ENCODE measurements at places on chromosomes 7 and 10.

GRCh38 chr7:43201912-43202311 is 89.5 kb downstream of the HECW1 start:
- peak; percentile 17 for DNase-seq

DNA sequence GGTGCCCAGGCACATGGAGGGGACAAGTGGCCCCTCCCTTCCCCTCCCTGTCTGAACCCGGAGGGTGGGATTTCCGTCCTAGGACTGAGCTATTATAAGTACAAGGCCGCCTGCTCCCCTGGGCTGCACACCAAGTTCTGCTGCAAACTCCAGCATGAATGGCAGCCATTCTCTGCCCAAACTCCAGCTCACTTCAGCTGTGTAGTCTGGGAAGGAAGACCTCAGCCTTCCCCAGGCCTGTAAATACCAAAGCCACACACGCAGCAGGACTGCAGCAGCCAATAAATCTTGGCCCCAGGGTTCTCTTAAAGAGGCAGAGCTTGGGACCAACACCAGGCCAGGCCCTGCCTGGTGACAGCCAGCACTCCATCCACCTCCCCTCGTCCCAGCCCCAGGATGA is 291.3 kb upstream of the ZMIZ1 start:
- no peak for DNase-seq

- no peak for DNase-seq
These were observed 198.0 kb upstream of the MKI67 start for GRCh38 chr10:128324058-128324827.

- DNase-seq: no peak
These were observed 3.1 kb upstream of the MRC1 start for GRCh38 chr10:17805921-17806577.

GRCh38 chr10:6052247-6053221 is 9.6 kb downstream of the IL2RA start:
- DNase-seq: no peak

DNA sequence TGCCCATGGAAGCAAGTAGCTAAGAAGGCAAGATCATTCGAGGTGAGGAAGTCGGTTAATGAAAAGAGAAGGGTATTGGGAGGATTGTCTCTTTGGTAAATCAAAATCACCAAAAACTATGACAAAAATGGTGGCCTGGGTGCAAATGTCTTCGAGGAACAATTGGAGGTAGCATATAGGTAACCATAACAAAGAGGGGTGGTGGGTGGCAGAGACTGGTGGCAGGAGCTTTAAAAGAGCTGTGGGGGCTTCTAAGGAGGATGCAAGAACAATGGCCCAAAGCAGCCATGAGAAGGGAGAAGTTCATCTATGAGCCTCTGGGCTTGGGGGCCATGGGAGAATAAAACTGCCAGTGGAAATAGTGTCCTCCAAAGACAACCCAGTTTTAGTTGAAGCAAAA is 172.2 kb upstream of the PDE1C start:
- no peak for DNase-seq

DNA sequence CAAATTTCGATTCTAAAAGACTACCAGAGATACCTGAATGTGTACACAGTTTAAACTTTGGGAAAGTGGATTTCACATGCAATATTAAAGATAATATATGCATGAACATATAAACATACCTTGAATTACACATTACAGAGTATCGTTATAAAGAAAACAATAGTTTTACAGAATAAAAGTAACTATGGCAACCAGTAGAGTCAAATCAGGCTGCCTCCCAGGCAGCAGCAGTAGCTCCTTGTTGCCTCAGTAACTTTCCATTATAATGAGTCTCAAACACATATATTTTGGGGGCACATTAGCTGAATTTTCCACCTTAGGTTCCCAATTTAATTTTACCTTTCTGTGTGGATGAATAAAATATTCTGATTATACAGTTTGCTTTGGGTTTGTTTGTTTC is 164.4 kb upstream of the FEZF1 start:
- DNase-seq: no peak

DNA sequence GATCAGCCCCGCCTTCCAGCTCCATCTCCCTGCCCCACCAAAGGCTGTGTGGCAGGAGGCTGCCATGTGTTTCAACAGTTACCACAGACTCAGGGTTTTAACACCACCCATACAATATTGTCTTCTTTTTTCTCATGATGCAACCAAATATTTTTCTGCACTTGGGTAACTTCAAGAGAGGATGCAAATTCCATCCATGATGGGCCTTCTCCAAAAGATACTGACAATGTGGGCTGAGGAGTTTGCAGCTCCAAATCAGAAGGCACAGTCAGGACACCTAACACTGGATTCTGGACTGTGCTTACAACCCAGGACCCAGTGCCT is 347.9 kb downstream of the GRID1 start:
- no peak for DNase-seq

DNA sequence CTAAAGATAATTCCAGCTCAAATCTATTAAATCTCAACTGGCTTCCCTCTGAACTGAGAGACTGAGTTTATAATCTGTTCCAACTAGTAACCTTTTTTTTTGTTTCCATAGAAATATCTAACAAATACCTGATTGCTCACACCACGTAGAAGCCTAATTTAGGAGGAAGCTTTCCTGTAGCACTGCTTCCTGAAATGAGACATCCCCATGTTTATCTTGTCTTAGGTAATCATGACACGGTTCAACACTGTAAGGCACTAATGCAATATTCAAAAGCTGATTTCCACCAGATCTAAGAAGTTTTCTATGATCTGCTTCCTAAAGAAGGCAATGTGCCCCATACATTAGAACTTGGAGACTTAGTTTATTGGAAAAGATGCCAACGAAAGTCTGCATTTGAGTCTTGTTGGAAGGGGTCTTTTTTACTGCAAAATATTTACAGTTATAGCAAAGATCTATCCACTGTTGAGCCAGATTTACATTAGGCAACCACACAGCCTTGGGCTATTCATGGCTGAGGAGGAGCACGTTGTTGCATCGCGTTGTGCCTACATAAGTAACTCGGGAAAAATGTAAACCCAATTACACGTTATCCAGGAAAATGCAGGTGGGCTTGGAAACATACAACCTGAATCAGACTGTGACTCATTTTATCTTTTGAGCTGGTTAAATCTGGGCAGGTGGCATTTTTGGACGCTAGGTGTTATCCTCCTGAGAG is 66.3 kb downstream of the VIPR2 start:
- no peak for DNase-seq

DNA sequence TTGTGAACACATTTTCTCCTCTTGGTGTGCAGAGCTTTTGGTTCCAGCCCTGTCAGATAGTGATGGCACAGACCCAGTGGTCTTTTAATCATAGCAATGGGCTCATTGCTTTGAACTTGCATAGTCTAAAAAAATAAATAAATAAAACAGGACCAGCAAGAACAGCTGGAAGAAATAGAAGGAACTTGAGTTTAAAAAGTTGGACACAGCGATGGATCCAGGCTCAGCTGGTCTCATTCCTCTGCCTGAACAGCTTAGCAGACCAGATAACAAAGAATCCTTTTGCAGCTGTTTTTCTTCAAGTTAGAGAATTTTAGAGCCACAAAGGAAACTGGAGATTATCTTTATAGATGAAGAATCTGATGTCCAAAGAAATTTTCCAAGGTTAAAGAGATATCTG is 1005.6 kb downstream of the LRMDA start:
- no peak for DNase-seq
